Kidney (tissue), 22 donors: ENCODE measurements at places on chromosomes 1 and 21. TPM values are rescaled to one million over a fixed set of nuclear protein-coding genes. Genes with fewer than 3 reads are reported as not detected.

The ZBTB21 gene
- total RNA-seq = 16.0 TPM

The ANKRD65 gene
- total RNA-seq = 5.2 TPM

The DISC1 gene
- total RNA-seq = 15.9 TPM

The GREM2 gene
- 0.50 TPM for total RNA-seq

The TMPRSS3 gene
- total RNA-seq = 15.4 TPM

The PTGFR gene
- 3.7 TPM for total RNA-seq

The SAMD13 gene
- 4.5 TPM for total RNA-seq

The SYT6 gene
- 0.06 TPM for total RNA-seq

The LHX4 gene
- total RNA-seq = not detected

The RAB25 gene
- 51.4 TPM for total RNA-seq

The VSIG8 gene
- total RNA-seq = not detected

The SLC39A1 gene
- total RNA-seq = 125 TPM

The LCK gene
- total RNA-seq = 10.3 TPM

DNA sequence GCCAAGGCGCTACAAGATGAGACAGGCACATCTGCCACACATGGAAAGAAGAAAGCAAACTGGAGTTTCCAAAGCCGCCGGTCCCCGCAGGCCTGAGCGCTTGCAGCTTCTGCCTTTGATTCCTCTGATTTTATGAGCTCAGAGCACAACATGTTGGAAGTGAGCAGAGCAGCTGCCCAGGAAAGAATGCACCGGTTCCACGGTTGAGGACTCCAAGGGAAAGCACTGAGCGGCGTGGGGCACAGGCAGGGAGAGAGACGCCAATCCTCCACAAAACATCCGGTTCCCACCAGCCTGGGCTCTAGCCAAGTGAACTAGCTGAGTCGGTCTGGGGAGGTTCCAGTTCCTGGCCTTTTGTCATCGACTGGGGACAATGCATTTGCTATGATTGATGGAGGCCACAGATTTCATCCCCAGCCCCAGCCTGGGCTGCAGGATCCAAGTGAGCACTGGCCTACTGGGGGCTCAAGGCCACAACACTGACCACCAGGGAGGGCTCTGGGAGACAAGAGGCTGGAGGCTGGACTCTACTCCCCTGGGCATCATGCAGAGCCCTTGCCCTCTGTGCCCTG is 253.1 kb upstream of the IRF2BP2 start:
- H3K36me3 ChIP-seq = no peaks in the 10 kb centered on the region
- peak; percentile 95 for DNase-seq
- peaks cover 11% of the 10 kb centered on the region for H3K4me1 ChIP-seq

DNA sequence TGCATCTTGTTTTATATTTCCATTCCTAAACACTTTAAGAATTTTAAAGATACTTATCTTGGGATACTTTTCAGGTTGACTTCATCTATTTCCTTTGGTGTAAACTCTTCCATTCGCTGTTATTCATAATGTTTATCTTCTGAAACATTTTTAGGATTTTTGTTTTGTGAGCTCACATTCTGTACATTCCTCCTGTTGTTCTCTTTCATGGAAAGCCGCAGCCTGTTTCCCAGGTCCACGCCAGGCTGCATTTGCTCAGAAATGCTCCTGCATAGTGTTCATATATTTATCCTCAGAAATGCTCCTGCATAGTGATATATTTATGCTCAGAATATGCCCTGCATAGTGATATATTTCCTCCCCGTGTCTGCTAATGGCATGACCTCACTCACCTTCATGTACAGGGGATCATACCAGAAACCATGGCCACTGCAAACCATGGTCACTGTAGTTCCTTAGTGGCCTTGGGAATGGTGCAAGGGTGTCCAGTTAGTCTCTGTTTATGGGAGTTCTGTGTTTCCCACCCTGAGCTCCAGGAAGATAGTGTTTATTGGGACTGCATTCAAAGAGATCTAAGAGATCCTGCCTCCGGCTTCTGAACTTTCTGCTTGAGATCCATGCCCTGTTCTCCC is 153.9 kb upstream of the GREM2 start:
- H3K27me3 ChIP-seq = no peaks in the 10 kb centered on the region
- DNase-seq = no peak

GRCh38 chr21:40972151-40972550 is 125.2 kb upstream of the DSCAM start:
- H3K27me3 ChIP-seq = no peaks in the 10 kb centered on the region
- H3K27ac ChIP-seq = no peak overlapping the region
- DNase-seq = no peak
- H3K36me3 ChIP-seq = no peaks in the 10 kb centered on the region

- H3K27me3 ChIP-seq = no peaks in the 10 kb centered on the region
- DNase-seq = no peak
- H3K27ac ChIP-seq = no peak overlapping the region
- H3K4me3 ChIP-seq = no peak overlapping the region
- H3K4me1 ChIP-seq = no peaks in the 10 kb centered on the region
- no peaks in the 10 kb centered on the region for H3K36me3 ChIP-seq
Observed at GRCh38 chr1:247350587-247350986, 18.9 kb upstream of the ZNF496 start.

- H3K4me3 ChIP-seq = peak within 1 kb of the TSS; percentile 42
- DNase-seq = peak; percentile 92
- H3K27ac ChIP-seq = peak within 1 kb of the TSS; percentile 95
Observed at GRCh38 chr1:154970631-154971340, at the start of gene SHC1. Gene SHC1, minus strand, starts transcription at chr1:154970747. Its CDS starts 221 bp downstream, at chr1:154970526.

DNA sequence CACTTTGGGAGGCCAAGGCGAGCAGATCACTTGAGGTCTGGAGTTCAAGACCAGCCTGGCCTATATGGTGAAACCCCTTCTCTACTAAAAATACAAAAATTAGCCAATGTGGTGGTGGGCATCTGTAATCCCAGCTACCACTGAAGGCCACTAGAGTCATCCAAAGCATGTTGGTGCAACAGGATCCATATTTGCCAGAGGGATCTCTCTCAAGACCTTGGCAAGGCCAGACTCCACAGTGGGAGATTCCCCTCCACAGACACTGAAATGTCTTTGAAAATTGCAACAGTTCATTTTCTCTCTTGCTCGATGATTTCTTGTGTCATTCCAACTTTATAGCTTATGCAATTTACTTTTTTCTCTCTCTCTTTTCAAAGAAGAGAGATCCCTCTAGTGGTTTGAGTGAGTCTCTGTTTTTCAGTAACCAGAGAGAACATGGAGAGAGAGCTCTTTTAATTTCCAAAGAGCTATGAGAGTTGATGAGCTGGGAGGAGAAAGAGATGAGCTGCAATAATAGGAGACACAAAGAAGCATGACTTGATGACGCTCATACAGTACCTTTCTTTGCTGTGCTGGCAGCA is 176.8 kb upstream of the USP25 start:
- H3K27me3 ChIP-seq = no peaks in the 10 kb centered on the region
- no peaks in the 10 kb centered on the region for H3K36me3 ChIP-seq
- H3K27ac ChIP-seq = no peak overlapping the region
- no peak overlapping the region for H3K4me3 ChIP-seq
- H3K4me1 ChIP-seq = peaks cover 2% of the 10 kb centered on the region
- DNase-seq = no peak

DNA sequence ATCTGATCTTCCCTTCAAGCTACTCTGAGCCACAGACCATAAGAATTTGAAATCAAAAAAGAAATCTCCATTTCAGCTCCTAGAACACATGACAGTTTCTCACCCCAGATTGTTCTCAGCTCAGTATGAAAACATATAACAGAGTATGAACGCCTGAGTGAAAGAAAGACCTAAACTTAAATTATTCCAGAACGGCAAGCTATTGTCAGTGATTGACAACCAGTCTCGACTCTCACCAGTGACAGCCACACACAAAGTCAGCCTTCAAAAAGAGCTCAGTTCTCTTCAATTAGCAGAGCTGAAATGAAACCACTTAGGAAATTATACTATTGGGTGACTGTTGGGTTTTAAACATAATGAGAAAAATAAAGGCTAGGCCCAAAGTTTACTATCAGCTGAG is 312.8 kb downstream of the OMA1 start:
- H3K27ac ChIP-seq = no peak overlapping the region
- no peaks in the 10 kb centered on the region for H3K27me3 ChIP-seq
- H3K4me3 ChIP-seq = no peak overlapping the region
- H3K4me1 ChIP-seq = no peaks in the 10 kb centered on the region
- no peaks in the 10 kb centered on the region for H3K36me3 ChIP-seq

GRCh38 chr1:98232678-98233077 is 311.8 kb upstream of the DPYD start:
- H3K4me1 ChIP-seq = no peaks in the 10 kb centered on the region
- DNase-seq = no peak
- H3K27ac ChIP-seq = no peak overlapping the region
- H3K4me3 ChIP-seq = no peak overlapping the region
- H3K27me3 ChIP-seq = no peaks in the 10 kb centered on the region

GRCh38 chr1:44048532-44049215 is 17.4 kb upstream of the SLC6A9 start:
- no peaks in the 10 kb centered on the region for H3K36me3 ChIP-seq
- H3K4me1 ChIP-seq = peaks cover 3% of the 10 kb centered on the region
- no peak overlapping the region for H3K4me3 ChIP-seq
- no peak for DNase-seq
- H3K27ac ChIP-seq = no peak overlapping the region

DNA sequence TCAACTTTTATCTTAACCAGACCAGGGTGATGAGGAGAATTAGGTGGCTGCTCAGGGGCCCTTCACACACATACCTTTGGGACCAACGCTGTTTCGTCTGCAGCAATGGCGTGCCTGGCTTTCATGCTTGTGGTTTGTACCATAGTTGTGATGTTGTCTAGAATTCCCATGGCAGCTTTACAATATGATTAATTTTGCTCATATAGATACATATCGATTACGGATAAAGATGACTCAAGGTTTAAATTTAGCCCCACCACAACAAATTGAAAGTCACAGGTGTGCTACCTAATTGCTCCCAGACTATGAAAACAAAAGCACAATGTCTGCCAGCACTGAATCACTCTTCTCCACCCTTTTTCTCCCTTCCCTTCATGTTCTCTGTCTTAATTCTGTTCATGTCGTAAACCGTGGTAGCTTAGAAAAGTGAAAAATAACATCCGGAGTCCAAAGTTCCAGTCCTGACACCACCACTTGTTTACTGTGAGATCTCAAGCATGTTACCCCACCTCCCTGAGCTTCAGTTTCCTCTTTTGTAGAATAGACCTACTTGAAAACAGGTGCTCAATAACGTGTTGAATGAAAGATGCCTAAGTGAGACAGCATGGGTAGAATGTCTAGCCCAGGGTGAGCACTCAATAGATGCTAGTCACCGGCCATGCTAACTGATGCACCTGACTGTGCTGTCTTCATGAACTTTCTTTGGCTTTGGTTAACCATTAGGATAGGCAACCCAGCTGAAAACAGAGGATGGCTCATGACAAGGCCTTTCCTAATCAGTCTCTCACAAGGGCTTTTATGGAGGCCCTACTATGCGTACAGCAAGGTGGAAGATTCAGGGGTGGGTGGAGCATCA is 22.1 kb upstream of the JUN start:
- DNase-seq = no peak
- H3K4me1 ChIP-seq = peaks cover 2% of the 10 kb centered on the region
- no peaks in the 10 kb centered on the region for H3K27me3 ChIP-seq
- no peak overlapping the region for H3K4me3 ChIP-seq

DNA sequence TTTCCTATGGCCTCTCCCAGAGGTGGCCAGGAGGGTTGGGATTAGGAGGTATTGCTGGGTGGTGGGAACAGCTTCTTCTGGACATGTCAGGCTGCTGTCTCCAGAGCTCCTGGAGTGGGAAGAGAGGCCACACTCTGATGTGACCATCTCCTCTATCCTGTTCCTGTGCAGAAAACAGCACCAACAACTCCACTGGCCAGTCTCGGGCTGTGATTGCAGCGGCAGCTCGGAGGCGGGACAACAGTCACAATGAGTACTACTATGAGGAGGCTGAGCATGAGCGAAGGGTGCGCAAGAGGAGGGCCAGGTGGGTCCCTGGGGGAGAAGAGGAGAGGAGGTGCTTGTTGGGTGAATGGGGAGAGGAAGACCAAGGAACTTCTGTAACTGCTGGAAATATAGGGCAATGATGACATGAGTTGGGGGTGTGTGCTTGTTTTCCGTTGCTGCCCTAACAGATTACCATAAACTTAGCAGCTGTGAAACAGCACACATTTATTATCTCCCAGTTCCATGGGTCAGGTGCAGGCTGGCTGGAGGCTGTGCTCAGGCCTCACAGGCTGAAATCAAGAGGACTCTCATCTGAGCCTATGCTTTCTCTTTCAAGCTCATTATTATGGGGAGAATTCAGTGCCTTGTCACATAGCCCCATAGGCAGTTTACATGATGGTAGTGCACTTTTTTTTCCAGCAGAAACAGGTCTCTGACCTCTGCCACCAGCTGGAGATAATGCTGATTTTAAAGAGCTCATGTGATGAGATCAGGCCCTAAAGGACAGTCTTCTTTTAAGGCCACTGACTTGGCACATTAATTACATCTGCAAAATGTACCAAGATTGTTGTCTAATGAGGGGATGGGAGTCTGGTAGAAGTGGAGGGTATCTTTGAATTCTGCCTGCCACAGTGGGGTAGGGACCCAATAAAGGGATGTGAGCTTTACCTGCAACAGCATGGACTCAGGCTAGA is 20.8 kb downstream of the VANGL2 start:
- H3K4me3 ChIP-seq = no peak overlapping the region
- no peaks in the 10 kb centered on the region for H3K4me1 ChIP-seq
- H3K36me3 ChIP-seq = no peaks in the 10 kb centered on the region
- no peak for DNase-seq
- H3K27ac ChIP-seq = no peak overlapping the region
- H3K27me3 ChIP-seq = no peaks in the 10 kb centered on the region

GRCh38 chr21:30714946-30715345 is 3.6 kb downstream of the KRTAP21-3 start:
- H3K27me3 ChIP-seq = no peaks in the 10 kb centered on the region
- no peak overlapping the region for H3K4me3 ChIP-seq
- no peak for DNase-seq
- H3K36me3 ChIP-seq = no peaks in the 10 kb centered on the region
- H3K27ac ChIP-seq = no peak overlapping the region

DNA sequence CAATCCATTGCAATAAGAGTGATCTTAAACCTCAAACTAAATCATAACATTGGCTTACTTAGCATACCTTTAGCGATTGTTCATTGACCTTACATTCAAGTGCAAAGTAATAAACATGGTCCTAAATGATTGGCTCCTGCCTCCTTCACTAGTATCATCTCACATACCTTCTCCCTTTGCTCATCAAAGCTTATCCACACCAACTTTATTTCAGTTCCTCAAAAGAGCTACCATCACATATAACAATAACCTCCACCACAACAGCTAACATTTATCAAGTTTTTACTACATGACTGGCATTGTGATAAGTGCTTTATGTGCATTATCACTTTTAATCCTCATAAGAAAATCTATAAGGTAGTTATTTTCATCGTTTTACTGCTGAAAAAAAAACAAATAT is 198.8 kb downstream of the COL24A1 start:
- no peak for DNase-seq
- H3K36me3 ChIP-seq = no peaks in the 10 kb centered on the region
- H3K27ac ChIP-seq = no peak overlapping the region
- H3K4me1 ChIP-seq = no peaks in the 10 kb centered on the region
- H3K4me3 ChIP-seq = no peak overlapping the region
- no peaks in the 10 kb centered on the region for H3K27me3 ChIP-seq

GRCh38 chr1:217535601-217536377 is 95.1 kb downstream of the GPATCH2 start:
- H3K27me3 ChIP-seq = no peaks in the 10 kb centered on the region
- H3K4me1 ChIP-seq = no peaks in the 10 kb centered on the region
- no peak overlapping the region for H3K4me3 ChIP-seq
- no peaks in the 10 kb centered on the region for H3K36me3 ChIP-seq
